Right lung (tissue), 10 donors: ENCODE measurements at places on chromosomes 11 and 22. TPM values are rescaled to one million over a fixed set of nuclear protein-coding genes. Genes with fewer than 3 reads are reported as not detected.

DNA sequence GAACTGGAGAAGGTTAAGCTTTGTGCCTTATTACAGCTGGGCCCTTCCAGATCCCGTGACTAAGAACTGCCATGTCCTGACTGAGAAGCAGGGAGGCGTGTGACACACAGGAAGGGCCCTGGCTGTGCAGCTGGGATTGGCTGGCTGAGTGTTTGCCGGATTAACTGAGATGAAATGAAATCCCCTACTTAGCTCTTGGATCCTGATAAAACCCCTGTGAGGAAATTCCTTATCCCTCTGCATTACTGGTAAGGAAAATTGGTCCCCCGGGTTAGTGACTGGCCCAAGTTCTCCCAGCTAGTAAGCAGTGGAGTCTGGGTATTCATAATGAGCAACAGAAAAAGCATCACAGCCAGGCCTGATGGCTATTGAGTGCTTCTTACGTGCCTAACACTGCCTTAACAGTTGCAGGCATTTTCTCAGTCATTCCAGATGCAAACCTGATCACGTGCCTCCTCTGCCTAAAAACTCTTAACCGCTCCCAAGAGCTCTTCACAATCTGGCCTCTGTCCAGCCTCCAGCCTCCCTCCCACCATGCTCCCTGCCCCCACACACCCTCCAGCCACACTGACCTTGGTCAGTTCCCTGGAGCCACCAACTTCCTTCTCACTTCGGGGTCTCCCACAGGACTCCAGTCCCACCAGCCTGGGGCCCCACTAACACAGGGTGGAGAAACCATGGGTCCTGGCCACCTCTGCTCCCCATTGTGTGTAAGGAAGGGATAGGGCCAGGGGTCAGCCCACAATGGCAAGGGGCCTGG lies 37.8 kb downstream of the ARRB1 start:
- DNase-seq, result peak; percentile 72

The SLC35F2 gene
- 28.7 TPM for polyA plus RNA-seq

DNA sequence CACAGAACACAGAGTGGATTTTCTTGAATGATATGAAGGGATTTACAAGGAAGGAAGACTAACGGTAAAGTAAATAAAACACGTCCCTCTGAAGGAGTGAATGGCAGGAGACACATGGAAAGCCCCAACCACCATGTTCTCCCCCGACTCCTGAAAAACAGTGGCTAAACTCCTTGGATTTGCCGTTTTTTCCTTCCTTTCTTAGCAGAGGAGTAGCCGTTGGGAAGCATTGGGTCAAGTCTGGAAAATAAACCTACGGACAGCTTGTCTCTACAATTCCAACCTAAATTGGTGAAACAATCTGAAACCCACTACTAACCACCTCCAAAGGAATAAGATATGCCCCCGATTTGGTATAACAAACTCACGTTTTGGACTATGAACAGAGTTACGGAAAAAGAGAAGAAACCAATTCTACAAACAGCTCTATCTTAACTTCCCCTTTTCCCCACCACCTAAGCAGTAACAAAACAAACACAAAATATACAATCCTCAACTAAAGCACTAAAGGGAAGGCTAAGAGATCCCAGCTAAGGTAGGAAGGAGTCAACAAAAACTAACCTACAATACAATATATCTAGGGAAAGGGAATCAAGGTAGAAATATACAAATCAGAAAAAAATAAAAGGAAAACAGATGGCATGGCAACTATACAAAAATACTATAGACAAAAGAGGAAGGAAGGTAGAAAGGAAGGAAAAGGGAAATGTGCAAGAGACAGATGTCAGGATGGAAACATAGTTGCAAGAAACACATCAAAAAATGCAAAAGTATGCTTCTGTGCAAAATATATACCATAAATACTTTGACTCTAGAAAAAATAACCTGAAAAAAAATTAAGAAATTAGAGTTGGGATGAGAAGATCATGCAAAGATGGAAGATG lies 43.8 kb upstream of the LYVE1 start:
- no peak for DNase-seq

DNA sequence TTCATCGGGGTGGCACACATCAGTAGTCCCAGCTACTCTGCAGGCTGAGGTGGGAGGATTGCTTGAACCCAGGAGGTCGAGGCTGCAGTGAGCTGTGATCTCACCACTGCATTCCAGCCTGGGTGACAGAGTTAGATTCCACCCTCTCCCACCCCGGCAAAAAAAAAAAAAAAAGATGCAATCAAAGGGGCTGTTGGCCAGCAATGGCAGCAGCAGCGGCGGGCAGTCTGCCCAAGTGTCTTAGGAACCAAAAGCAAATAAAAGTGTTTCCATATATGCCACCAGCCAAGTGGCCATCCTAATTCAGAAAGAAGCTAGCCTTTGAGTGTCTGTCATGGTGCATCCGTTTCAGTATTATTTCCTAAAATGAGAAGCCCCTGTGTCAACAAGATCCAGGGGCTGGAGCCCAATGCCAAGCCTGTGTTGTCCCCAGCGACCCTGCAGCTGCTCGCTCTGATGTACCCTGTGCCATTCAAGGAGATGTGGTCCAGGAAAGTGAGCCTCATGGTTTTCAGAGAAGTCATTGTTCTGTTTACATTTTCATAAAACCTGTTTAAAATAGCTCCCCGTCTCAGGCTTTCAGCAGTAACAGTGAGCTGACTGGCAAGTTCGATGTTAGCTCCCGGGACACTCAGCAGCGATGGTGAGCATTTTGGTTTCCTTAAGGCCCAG lies 12.5 kb downstream of the CDPF1 start:
- DNase-seq, result no peak
